ENCODE measurements at places on chromosomes 1 and 21.

DNA sequence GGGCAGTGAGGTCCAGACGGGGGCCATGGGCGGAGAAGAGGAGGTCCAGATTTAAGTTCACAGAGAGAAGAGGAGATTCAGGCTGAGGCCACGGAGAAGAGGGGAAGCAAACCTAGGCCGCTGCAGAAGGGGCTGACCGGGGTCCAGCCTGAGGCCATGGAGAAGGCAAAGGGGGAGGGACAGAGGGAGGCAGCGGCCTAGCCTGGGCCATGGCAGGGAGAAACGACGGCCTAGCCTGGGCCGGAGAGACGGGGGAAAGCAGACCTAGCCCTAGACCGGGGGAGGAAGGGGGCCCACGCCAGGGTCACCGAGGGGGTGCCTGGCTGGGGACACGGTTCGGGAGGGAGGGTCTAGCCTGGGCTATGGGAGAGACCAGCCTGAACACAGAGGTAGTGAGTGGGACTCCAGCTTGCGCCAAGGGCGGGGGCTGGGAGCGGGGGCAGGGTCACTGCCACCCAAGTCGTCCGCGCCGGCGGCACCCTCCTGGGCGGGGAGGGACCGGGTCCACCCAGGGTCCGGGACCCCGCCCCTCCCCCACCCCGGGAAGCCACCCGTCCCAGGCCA lies 459 bp downstream of the CAPZB start:
- DNase-seq, result no peak

- DNase-seq, result peak; percentile 22
Measured at GRCh38 chr1:55071477-55071876, 32.1 kb downstream of the PCSK9 start.

GRCh38 chr21:29557200-29557599 lies 258.5 kb downstream of the BACH1 start:
- no peak for DNase-seq

GRCh38 chr1:52306227-52307006 lies 59.6 kb downstream of the CC2D1B start:
- no peak for DNase-seq

DNA sequence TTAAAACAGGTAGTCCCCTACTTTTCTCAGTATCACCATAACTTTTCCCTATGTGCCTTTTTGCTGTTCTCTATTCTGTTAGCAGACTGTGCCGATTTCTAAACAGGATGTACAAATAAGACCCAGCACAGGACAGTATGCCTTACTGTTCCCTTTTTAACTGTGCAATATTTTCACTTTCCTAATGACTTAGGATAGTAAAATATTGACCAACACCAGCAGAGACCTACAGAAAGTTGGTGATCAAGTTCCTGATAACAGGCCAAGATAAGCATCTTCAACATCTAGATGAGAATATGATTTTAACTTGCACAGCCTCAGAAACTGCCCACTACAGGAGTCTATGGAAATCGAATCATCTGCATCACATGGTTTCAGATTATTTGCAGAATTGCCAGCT lies 42.0 kb downstream of the ADSS2 start:
- no peak for DNase-seq

DNA sequence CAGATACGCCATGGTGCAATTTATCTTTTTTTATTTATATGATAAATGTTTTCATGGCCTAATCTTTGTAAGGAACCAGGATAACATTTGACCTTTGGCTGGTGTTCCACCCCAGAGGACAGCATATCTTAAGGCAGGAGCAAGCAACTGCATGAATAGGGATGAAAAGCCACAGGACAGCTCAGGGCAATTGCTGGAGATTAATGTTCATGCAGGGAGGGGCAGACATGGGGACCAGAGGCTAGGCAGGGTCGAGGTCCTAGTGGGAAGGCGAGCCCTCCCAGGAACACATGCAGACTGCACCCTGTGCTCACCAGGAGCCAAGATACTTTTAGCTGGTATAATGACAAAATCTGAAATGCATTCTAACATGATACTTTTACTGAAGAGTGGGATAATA lies 74.4 kb upstream of the HAO2 start:
- DNase-seq, result no peak

- no peak for DNase-seq
Measured at GRCh38 chr1:235027076-235027861, 101.4 kb downstream of the TOMM20 start.

DNA sequence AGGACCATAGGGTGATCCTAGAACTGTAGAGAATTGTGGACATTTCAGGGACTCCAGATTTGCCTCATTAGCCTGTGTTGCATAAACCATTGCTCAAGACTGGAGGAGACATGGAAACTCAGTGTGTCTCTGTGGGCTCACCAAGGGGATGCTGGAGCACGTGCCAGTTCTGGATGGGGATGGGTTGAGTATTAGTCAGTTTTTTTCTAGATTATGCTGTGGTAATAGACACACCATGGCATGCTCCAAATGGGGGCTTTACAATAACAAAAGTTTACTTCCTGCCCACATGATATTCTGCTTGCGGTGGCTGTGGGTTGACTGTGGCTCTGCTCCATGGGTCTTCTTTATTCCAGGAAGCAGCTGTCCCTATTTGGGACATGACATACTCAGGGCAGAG lies 125.4 kb downstream of the FOXD2 start:
- no peak for DNase-seq

DNA sequence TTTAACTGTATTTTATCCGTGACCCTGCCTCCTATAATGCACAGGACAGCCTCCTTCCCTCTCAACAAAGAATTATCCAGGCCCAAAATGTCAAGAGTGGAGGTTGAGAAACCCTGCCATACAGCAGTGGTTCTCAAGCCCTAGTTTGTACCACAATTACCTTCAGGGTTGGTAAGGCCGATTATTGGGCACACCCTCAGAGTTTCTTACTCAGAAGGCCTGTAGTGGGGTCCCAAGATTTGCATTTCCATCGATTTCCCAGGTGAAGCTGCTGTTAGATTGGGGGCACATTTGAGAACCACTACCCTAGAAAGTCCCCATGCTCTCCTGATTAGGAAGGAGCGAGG lies 400 bp upstream of the PGBD2 start:
- no peak for DNase-seq

DNA sequence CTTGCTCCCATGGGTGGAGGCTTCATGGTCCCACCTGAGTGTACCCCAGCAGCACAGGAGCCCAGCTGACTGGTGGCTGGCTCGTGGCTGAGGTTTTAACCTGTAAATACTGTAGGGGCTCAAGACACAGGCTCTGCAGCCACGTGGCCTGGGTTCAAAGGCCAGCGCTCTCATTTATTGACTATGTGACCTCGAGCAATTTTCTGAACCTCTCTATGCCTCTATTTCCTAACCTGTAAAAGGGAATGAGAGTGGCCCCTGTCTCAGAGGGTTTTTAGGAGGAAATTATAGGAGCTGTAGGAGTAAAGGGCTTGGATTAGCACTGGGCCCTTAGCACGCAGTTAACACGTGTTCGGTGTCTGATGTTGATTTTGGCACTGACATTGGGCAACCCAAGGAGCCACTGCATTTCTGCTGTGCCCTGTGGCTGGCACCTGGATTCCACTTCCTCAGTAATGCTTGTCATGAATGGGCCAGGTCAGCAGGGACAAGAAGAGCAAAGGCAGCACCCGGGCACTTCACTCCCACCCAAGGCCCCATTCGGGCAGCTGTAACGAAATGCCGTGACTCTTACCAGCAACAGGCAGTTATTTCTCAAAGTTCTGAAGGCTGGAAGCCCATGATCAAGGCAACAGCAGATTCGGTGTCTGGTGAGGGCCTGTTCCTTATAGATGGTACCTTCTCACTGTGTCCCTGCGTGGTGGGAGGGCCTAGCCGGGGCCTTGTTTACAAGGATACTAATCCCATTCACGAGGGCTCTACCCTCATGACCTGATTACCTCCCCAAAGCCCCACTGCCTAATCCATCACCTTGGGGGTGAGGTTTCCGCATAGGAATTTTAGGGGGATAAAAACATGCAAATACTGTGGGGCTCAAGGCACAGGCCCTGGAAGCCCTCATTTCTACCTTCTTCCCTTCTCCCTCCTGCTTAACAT lies 25.2 kb downstream of the ARHGEF10L start:
- no peak for DNase-seq

GRCh38 chr1:3236361-3236760 lies 167.4 kb downstream of the PRDM16 start:
- no peak for DNase-seq

GRCh38 chr1:56561227-56562019 lies 17.9 kb downstream of the PLPP3 start:
- no peak for DNase-seq

- no peak for DNase-seq
Measured at GRCh38 chr1:78047631-78048030, 1.9 kb downstream of the GIPC2 start.

DNA sequence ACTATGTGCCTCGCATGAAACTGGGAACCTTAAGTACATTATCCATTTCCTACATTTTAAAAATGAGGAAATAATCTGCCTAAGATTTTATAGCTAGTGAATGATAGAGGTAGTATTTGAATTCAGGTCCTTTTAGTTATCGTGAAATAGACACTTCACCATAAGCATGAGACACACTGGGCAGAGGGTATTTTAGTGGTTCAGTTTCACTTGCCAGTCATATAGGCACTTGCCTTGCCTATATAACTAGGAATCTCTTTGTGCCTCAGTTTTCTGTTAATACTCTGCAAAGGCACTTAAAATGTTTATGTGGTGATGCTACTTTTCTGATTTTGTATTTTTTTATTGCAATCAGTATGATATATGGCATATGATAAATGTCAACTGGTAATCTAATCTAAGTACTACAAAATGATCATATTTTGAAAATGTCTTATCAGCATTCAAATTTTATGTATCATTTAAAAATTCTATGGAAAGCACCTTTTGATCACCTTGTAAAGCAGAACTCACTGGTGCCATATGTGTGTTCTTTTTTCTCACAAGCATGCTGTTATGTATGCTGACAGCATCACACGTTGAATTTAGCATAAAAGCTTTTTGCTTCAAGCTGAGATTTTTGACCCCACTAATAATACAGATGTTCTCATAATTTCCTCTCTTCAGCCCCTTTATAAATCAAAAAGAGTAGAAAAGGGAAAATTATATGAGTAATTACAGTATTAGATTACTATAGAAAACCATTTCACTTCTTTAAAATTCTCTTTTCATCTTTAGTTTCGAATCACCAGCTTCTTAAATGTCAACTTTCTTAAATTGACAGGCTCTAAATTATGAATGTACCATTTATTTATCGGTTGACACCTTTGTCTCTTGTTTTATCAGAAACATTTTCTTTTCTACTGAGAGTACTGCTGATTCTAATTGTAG lies 52.6 kb downstream of the RPS6KC1 start:
- no peak for DNase-seq

DNA sequence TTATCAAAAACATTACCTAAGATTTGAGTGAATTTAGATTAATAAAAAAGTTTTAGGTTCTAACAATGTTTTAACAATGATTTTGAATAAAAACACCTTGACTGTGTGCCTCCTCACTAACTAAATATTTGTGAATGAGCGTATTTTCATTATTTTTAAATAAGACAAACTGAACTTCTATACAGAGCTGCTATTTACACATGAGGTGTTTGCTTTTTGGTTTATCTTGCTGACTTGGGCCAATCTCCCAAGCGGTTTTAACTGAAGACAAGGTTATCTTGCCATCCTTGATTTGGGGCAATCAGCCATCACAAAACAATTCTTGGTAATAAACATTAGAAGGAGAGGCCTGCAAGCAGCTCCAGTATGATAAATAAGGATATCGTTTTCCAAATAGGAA lies 108.2 kb upstream of the NRIP1 start:
- no peak for DNase-seq

GRCh38 chr21:34807881-34808568 lies 139.2 kb downstream of the CLIC6 start:
- no peak for DNase-seq

- no peak for DNase-seq
Measured at GRCh38 chr1:51927029-51927428, 48.5 kb upstream of the NRDC start.

DNA sequence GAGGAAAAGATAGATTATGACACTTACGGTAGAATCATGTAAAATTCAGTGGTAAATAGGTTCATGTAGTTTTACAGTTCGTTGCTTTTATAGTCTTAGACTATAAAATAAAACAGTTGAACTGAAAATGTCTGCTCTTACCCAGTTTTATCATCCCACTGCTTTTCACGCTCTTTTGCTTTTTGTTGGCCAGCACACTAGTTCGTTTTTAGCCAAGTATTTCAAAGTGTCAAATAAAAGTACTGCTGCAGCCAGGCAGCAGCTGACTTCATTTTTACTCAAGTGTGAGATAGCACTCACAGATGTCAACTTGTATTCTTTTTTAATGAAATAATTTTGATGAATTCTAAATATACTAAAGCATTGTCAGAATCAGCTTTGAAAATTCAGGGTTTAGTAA lies 18.5 kb upstream of the BTG3 start:
- no peak for DNase-seq

DNA sequence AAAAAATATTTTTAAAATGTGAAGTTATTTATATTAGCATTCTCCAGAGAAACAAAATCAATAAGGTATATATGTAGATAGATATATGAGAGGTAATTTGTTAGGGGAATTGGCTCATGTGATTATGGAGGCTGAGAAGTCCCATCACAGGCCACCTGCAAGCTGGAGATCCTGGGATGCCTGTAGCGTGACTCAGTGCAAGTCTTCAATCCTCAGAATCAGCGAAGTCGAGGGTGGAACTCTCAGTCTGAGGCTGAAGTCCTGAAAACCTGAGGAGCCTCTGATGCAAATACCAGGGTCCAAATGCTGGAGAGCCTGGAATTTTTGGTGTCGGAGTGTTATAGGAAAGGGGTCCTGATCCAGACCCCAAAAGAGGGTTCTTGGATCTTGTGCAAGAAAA lies 658.5 kb downstream of the USP25 start:
- DNase-seq, result no peak

DNA sequence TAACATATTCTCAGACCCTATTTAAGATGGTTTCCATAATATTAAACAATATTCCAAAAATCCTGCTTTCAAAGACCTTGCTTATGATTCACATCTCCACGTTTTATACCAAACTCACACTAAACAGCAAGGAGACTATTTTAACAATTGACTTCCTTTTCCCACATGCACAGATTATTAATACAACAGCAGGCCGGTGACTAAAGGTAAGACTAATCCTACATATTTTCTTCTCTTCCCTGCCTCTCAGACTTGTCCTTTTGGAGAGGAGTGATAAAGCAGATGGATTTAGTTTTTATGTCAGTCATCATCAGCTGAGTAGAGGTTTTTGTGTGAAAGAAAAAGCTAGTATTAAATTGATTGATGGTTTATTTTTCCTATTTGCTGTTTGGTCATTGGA lies 400.6 kb downstream of the NTNG1 start:
- DNase-seq, result no peak

DNA sequence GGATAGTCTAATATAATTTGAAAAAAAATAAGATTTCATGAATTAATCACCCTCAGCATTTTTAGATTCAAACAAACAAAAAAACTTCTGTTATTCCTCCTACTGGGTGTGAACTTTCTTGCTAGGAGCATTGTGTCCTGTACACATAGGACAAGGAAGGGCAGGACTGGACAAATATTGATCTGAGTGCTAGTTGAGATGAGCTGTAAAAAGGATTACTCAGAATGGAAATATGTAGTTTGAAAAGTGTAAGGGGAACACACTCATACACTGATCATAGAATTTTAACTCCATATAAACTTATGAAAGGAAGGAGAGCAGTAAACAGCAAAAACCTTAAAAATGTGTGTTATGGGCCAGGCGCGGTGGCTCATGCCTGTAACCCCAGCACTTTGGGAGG lies 156.5 kb upstream of the ZNF648 start:
- DNase-seq, result no peak

Data from midbrain (tissue), 1 donor.